ENCODE measurements at places on chromosomes 7 and 10. TPM values are rescaled to one million over a fixed set of nuclear protein-coding genes. Genes with fewer than 3 reads are reported as not detected.
A peak's percentile ranks its signal among the peaks of the same experiment; 100 is the strongest.

The HTR7 gene
- total RNA-seq, result not detected

The VDAC2 gene
- total RNA-seq, result 82.8 TPM

The PON1 gene
- total RNA-seq, result 0.73 TPM

The NODAL gene
- total RNA-seq, result not detected

The NRAP gene
- not detected for total RNA-seq

The RAPGEF5 gene
- 0.78 TPM for total RNA-seq

The MMRN2 gene
- 0.96 TPM for total RNA-seq

The GBX1 gene
- not detected for total RNA-seq

DNA sequence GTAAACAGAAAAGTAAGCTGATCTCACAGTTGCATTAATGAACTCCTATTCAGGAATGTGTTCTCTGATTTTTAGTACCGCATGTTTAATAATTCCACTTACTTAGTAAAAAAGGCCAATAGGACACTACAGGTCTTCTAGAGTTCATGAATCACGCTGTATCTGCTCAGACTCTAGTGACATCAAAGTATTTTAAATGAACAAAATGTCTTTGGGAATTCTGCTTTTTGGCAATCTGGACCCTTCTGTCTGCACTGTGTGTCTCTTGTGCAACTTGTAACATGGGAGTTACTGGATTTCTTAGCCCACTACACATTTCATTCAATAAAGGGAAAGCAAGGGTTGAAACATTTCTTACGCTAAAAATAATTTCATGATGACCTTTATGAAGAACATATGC lies 50.2 kb downstream of the RABGEF1 start:
- DNase-seq, result no peak

- no peak for DNase-seq
These were observed 125.3 kb upstream of the AMPH start for GRCh38 chr7:38756521-38756920.

- no peak for DNase-seq
These were observed 432.5 kb downstream of the AUTS2 start for GRCh38 chr7:70030745-70031144.

DNA sequence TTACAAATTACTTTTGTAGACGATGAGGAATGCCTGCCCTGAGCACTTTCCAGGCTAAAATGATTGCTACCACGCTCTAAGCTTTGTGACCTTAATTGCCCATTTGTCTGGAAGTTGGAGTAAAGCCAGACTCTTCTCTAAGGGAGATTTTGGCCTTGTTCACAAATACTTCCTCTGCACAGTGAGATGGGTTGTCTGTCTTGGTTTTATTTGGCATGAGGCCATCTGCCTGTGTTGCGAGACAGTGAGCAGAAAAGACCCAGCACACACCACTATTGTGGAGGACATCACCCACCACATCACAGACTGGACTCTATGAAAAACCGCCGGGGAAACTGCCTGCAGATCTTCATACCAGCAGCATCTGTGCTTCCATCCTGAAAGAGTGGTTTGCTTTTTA lies 138.4 kb downstream of the BICC1 start:
- DNase-seq, result no peak

DNA sequence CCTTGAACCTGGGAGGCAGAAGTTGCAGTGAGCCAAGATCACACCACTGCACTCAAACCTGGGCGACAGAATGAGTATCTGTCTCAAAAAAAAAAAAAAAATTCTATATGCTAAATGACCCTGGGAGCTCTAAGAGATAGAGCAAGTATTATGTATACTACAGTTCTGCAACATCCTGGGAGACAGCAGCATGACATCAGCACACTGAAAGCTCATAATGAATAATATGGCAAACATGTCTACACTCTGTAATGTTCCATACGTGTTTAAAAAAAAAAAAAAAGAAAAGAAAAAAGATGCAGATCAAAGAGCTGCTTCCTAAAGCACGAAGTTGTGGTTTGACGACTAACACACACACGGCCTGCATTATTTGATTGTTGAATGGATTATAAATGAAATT lies 72.5 kb downstream of the CUL2 start:
- no peak for DNase-seq

DNA sequence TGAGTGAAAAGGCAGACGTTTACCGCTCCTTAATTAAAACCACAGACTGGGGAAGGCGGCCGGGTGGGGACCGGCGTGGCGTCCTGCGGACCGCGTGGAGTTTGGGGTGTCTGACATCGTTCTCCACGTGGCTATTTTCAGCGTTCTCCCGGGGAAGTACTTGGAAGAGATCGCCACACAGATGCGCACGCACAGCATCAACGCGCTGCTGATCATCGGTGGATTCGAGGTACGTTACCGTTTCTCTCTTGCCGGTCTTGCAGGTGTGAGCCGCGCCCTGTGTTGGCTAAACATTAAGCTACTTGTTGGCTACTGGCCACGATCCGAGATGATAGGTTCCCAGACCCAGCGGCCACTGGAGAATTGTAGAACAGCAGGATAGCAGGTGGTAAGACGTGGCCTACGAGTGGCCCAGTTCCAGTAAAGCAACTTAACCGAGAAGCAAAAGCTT lies 51.3 kb downstream of the PFKP start:
- DNase-seq, result no peak

DNA sequence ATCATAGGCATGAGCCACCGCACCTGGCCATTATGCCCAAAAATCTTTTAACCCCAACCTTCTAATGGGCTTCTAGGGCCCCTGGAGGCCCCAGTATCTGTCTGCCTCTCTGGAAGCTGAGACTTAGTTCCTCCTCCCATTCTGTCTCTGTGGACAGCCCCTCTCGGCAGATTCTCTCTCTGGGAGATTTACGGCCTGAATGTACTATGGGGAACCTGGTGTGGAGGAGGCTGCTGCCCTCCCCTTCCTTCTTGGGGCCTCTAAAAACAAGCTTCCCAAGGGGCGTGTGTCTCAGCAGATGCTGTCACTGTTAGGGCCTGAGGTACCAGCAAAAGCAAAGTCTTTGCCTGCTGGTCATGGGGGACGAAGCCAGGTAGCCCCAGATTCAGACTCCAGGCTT lies 35.8 kb upstream of the PRKAR1B start:
- no peak for DNase-seq

DNA sequence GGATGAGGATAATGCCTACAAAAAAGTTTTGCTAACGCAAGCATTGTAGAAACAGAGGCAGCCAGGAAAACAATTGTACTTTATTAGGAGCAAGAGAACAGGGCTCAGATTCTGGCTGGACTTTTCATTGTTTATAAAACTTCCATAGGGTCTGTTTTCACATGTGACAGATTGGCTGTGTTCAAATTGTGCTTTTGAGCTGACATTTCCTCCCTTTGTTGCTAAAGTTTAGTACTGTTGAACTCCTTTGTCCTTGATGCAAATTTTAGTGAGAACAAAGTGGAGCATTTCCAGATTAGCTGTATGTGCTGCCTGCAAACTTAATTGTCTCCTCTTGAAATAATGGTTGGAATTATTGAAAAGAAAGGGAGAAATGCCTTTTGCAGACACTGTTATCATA lies 221.0 kb upstream of the FZD1 start:
- no peak for DNase-seq

DNA sequence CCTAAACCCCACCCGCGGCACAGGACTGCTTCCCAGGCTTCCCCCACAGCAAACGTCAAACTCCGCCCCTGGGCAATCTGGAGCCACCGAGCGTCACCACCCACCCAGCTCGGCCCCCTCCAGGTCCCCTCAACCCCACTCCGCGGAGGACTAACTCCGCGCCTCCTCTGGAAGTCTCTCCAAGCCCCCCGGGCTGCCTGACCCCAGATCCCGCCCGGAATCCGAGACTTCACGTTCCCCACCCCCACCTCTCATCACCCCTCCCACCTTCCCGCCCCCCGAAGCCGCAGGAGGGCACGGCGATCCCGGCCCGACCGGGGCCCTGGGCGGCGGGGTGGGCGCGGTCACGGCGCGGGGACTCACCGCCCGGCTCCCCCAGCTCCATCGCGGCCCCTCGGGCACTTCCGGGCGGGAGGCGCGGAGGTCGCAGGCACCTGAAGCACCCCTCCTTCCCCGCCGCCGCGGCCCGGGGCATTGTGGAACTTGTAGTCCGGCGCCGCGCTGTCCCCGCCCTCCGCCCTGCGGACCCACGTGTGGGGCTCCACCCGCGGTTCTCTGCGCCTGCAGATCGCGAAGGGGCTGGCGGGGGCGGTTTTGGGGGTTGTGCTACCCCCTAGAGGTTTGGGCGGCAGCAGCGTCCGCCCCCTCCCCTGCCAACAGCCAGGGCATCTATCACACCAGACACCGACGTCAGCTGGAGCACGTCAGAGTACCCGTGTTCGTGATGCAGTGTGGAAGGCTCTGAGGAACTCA lies at the start of gene TMUB1:
Gene TMUB1 (minus strand): TSS at position 423 of the 753 bp plus-strand sequence. CDS start 930 bp downstream, outside the sequence.
- peak; percentile 84 for DNase-seq

DNA sequence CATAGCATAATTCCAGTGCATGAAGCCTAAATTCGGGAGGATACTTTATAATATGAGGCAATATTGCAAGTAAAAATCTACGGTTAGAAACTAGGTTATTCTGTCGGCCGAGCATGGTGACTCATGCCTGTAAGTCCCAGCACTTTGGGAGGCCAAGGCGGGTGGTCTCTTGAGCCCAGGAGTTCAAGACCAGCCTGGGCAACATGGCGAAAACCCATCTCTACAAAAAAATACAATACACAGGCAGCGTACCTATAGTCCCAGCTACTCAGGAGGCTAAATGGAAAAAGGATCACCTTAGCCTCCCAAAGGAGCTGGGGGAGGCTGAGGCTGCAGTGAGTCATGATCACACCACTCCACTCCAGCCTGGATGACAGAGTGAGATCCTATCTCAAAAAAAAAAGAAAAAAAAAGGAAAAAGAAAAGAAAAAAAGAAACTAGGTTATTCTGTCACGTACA lies 14.2 kb downstream of the SKAP2 start:
- DNase-seq, result no peak

DNA sequence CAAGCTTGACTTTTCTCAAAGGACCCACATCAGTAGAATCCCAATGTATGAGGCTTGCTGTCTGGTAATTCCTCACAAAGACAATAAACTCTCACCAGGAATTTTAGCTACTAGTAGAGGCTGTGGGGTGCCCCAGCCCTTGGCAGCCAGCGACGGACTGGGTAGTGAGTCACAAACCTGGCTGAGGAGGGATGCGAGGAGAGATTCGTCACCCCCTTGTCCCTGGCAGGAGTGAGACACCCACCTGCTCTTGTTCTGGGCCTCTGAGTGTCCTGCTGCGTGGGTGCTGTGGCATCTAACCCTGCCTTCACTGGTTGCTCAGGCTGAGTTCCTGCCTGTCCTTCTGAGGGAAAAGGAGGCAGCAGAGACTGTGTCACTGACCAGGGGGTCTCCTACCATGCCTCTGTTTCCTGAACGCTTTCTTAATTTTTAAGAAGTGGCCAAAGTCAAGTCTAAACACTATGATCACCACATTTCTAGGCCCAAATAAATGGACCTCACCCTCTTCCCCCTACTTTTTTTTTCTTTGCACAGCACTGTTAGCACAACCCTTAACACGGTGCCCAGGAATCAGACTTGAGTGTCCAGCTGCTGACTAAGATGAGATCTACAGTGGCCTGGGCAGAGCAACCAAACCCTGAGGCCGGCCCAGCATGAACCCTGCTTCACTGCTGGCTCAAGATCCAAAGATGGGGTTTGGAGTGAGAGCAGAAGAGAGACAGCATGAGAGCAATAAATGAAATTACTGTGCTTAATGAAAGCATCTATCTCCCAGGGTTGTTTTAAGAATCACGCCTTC lies 146.4 kb downstream of the ANLN start:
- no peak for DNase-seq

GRCh38 chr7:96198047-96198636 lies 123.8 kb downstream of the SLC25A13 start:
- DNase-seq, result no peak

DNA sequence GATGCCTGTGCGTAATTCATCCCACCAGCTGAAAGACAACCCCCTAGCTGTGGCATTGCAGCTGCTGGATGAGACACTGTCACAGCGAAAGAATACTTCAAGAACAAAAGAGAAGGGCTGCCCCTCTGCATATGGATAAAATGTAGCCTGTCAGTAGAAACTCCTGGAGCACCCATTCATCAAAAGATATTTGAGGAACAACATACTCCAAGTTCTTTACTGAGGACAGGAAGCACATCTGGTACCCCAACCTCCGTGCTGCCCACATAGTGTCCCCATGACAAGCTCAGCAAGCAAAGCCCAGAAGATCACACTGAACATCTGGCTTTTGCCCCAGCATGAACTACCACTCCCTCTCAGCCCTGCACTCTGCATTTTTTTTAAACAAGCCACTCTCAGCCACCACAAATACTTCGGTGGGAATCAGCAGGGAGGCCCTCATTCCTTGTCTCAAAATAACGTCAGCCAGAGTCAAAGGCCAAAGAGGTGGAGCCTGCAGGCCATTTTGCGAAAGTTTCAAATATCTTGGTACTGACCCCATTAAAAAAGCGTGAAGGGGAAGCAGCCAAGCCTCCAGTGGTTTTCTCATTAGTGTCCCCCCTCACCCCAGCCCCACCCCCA lies 1.7 kb downstream of the CREB3L2 start:
- DNase-seq, result no peak

- no peak for DNase-seq
These were observed 827.7 kb downstream of the TNS3 start for GRCh38 chr7:46754140-46754720.

- no peak for DNase-seq
These were observed 5.1 kb downstream of the SHH start for GRCh38 chr7:155807065-155807671.

DNA sequence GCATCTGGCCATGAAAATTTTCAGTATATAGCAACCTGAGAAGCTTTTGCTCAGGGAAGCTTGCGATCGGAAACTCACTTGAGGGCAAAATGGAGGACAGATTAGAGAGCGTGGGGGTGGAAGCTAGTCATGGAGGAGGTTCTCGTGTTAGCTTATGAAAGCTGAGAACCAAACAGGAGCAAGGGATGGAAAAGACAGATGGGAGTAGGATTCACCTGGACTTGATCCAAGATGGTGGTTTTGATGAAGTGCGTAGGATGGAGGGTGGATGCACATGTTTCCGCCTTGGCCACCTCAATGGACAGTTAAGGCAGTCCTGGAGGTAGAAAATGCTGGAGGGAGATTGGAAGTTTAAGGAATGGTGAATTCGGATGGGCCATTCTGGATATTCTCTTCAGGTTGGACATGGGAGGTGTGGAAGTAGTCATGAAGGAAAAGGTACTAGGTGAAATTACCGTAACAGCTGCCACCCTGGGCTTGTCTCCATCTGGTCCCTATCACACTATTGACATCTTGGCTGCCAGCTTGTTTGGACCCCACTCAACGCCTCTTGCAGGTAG lies 6.3 kb upstream of the C10orf95 start:
- DNase-seq, result no peak

DNA sequence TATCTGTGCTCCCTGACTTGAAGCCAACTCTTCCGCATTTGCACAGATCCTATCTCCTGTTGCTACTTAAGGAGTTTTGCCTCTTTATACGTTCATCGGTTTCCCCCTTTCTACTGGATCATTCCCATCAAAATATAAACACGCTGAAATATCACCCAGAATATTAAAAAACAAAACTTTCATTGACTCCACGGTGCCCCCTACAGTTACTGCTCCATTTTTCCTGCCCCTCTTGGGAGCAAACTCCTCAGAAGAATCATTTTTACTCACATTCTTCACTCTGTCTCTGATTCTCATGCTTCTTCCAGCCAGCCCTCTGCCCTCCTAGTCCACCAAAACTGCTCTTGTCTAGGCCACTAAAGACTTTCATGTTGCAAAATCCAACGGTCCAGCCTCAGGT lies 66.4 kb downstream of the MYOF start:
- no peak for DNase-seq

GRCh38 chr10:45241865-45242520 lies 73.4 kb downstream of the OR13A1 start:
- no peak for DNase-seq
